ENCODE measurements at places on chromosomes 1 and 21. TPM values are rescaled to one million over a fixed set of nuclear protein-coding genes. Genes with fewer than 3 reads are reported as not detected.

GRCh38 chr1:45550401-45551351, at the start of gene AKR1A1:
AKR1A1 (plus strand) TSS chr1:45550826; CDS start chr1:45561795, 10,969 bp downstream.
- peak; percentile 96 for DNase-seq

- DNase-seq, result no peak
Measured at GRCh38 chr21:21690068-21690665, 692.0 kb downstream of the NCAM2 start.

DNA sequence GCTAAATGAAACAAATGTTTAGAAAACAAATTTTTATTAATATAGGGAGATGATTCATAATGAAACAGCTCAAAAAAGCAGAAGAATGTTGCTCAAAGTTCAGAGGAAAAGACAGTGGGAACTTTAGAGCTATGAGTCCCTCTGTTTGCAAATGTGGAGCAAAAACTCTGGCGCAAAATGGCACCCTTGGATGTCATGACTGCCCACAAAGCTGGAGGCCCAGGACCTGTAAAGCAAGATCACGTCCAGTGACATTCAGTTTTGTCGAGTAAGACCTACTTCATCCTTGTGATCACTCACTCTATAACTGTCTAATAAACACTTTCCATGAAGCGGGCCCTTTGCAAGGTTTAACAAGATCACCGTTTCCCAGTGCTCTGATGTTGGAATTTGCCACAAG, 9.1 kb upstream of the EXO1 start:
- peak; percentile 46 for DNase-seq

GRCh38 chr1:232101231-232101630, 474.6 kb downstream of the DISC1 start:
- DNase-seq, result no peak

GRCh38 chr1:23102289-23102688, 66.4 kb downstream of the LUZP1 start:
- DNase-seq, result no peak

- DNase-seq, result no peak
Measured at GRCh38 chr1:41521766-41522165, 37.3 kb upstream of the EDN2 start.

USH2A gene
- not detected for total RNA-seq

DNA sequence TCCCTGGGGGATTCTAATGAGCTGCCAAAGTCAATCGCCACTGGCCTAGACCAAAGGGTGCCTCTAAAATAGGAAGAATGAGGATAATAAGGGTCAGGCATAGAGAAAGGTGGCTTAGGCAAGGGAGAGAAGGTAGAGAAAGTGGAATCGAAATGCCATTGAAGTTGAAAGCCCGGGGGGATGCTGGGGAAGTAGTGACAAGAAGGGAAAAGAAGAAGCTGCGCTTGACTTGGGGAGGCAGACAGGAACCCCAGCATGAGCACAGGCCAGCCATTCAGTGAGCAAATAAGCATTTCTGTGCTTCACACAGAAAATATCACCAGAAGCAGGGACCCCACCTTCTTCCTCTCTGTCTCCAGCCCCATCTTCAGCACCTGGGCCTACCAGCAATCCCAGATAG, 1.5 kb downstream of the CD2 start:
- no peak for DNase-seq

DNA sequence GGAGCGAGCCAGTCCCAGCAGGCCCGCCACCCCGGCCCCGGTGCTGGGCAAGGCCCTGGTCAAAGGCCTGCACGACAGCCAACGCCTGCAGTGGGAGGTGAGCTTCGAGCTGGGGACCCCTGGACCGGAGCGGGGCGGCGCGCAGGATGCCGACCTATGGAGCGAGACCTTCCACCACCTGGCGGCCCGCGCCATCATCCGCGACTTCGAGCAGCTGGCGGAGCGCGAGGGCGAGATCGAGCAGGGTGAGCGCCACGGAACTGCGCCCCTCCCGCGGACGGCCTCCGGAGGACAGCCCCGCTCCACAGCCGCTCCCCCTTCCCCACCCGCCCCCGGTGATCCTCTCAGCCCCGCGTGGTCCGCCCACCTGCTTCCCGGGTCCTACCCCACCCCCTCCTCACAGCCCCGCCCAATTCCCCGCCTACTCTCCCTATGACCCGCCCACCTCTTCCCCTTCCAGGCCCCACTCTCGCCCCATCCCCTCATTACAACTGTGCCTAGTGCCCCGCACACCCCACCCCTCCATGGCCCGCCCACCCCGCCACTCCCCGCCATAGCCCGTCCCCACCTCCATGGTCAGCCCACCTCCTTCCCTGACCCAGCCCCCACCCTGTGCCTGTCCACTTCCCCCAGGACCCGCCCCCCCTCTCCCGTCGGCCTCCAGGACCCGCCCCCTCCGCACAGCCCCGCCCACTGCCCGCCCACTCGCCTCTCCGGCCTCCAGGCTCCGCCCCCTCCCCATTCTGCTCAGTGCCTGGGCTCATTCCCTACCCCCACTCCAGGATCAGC, 52.7 kb downstream of the VWA5B1 start:
- DNase-seq, result peak; percentile 68

Data from B cell (primary cell).